ENCODE measurements at places on chromosomes 13 and 19.
A peak's percentile ranks its signal among the peaks of the same experiment; 100 is the strongest.

DNA sequence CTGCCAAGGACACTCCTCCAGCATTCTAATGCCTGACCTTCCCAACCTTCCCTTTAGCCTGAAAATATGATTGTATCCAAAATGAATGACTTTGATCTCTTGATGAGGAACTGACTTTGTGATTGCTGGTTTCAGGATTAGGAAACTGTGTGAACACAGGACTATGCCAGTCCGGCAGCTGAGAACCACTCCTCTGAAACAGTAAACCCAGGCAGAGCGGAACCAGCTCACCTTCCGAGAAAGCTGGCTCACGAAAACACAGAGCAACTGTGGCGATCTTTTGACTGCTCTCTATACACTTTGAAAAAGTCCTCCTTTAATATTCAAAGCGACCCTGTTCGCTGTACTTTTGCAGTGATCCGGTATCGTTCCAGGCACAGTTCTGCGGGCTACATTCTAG, 258.8 kb upstream of the IRS2 start:
- no peak for DNase-seq

DNA sequence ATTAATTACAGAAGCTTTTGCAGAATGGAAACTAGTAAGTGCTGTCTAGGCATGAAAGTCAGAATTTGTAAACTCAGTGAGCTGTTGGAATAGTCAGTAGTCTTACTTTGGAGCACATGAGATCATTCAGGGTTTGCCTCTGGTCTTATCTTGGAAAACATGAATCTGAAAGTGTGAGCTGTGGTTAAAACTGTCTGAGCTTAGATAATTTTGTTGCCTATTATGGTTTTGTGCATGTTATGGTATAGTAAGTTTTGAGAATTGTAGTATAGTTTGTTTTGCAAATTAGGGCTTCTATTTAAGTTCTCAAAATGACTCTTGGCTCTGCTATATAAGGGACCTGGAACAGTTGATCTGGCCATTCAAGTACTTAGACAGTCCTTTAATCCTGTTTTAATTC, 53.7 kb upstream of the TRPC4 start:
- no peak for DNase-seq

- no peak for DNase-seq
Observed at GRCh38 chr19:11361771-11362731, 6.8 kb downstream of the PLPPR2 start.

DNA sequence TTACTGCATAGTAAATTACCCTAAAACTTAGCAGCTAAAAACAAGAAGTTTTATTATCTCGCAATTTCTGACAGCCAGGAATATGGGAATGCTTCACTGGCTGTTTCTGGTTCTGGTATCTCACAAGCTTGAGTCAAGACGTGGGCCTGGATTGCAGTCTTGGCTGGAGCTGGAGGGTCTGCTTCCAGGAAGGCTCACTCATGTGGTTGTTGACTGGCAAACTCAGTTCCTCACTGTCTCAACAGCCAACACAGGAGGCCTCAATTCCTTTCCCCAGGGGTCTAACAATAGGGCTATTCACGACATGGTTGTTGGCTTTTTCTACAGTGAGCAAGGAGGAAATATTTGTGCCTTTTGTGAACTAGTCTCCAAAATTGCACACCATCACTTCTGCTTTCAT, 146.3 kb downstream of the GPC5 start:
- no peak for DNase-seq

DNA sequence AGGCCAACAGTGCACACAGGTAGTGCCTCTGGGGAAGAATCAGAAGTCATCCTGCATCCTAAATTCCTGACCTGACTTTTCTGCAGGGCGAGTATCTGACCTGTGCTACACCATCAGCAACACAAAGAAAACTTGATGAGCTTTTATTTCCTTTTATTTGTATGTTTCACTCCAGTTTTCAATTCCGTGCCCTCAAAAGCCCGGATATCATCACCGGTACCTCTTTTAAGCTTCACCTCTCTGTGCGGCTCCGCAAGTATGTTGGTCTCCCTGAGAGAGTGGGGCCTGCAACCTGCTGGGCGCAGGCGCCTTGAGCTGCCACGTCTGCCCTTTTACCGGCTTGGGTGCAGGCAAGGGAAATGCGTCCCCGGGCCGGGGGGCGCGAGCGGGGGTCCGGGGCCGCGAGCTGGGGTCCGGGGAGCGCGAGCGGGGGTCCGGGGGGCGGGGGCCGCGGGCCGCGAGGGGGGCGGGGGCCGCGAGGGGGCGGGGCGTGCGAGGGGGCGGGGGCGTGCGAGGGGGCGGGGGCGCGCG, 4.3 kb upstream of the DUXA start:
- no peak for DNase-seq

- DNase-seq = no peak
Observed at GRCh38 chr13:38856065-38856464, 134.6 kb downstream of the STOML3 start.

DNA sequence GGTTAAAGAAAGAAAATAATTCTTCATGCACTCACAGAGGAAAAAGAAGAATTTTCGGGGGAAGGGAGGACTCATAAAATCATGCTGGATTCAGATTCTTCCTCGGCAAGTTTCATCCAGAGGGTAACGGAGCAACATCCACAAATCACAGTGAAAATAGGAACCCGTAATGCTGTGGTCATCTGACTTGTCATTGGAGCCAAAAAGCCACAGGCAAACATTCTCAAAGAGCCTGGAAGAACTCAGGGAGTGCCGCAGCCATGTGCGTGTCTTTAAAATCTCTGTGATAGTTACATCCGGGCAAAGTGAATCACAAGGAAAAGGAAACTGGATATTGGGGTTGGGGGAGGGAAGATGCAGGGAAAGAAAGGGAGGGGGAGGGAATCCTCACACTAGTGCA, 33.0 kb upstream of the VSTM2B start:
- DNase-seq = no peak

GRCh38 chr13:97798171-97798821, 155.2 kb upstream of the IPO5 start:
- DNase-seq = no peak

DNA sequence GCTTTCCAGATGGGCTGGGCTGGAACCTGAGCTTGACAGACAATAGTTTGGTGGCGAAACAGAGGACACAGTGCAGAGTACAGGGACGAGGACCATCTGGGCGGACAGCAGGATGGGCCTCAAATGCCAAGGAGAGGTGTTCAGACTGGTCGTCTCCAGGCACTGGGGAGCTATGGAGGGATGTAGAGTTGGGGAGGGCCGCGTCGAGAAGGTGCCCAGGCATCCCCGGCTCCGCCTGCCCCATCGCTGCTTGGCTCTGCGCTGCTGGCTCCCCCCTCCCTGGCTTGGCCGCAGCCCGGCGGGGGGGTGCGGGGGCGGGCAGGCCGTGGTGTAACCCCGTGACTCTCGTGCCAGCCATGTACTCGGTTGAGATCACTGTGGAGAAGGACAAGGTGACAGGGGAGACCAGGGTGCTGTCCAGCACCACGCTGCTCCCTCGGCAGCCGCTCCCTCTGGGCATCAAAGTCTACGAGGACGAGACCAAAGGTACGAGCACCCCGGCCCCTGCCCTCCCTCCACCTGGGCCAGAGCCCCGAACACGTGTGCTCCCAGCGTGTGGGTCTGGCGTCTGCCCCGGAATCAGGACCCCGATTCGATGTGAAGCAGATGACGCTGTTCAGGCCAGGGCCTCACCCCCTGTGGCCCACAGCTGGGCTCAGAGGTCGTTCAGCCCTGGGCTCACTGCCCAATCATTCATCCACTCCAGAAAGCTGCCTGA, 10.8 kb upstream of the MISP start:
- no peak for DNase-seq

GRCh38 chr13:46812301-46812797, 15.4 kb upstream of the ESD start:
- no peak for DNase-seq

GRCh38 chr19:22622020-22622419, 12.1 kb upstream of the ZNF492 start:
- DNase-seq = no peak

DNA sequence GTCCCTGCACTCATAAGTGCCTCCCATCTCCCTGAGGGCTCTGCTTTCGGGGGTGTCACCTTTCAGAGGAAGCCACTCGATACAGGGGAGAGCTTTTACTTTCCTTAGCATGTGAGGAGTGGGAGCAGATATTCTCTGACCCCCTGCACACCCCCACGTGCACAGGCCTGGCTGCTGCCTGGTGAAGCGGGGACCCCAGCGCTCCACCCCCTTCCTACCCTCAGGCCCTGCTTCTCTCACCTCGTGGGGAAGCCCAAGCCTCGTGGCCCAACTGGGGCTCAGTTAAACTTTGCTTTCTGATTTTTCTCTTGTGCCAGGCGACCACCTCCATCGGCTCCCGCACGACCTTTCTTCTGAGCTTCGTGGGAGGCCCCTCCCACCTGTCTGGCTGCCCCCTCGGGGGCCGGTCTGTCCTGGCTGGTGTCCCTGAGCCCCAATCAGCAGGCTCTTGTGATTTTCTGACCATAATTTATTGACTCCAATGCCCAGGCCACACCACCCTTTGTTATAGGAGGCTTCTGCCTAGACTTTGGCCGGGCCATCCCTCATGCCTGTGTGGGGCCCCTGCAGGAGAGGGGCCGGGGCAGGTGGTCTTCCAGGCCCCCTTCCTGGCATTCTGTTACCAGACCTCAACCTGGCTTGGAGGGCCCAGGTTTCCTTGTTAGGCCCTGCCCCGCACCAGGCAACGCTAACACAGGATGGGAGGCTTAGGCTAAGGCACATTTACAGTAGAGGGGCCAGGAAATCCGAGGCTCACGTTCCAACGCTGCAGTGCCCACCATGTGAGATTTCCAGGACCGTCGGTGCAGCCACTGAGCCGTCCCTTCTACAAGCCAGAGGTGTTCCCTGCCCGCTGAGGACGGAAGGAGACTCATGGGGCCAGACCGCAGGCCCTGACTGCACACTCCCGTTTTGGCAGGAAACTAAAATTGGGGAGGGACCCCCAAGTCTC, 3.7 kb downstream of the TMED1 start:
- no peak for DNase-seq

- DNase-seq = no peak
Observed at GRCh38 chr13:77740931-77741596, 43.6 kb downstream of the SLAIN1 start.

GRCh38 chr13:111336666-111337065, 16.2 kb downstream of the TEX29 start:
- no peak for DNase-seq

DNA sequence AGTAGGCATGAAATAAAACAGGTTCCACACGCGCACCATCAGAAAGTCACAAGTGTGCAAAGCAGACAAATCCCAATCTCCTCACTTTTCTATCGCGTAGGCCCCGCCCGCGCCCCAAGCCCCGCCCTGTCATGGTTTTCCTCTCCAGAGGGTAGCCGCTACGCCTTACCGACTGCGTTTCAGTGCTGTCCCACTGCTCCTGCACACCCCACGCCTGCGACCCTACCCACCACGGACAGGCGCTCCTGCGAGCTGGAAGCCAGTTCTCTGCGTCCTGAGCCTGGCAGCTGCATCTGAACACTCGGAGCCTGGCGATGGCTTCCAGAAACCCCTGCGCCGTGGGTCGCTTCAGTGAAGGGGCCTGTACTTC, 379 bp upstream of the ZNF470 start:
- no peak for DNase-seq

GRCh38 chr13:112572366-112572765, 15.6 kb downstream of the TUBGCP3 start:
- no peak for DNase-seq

DNA sequence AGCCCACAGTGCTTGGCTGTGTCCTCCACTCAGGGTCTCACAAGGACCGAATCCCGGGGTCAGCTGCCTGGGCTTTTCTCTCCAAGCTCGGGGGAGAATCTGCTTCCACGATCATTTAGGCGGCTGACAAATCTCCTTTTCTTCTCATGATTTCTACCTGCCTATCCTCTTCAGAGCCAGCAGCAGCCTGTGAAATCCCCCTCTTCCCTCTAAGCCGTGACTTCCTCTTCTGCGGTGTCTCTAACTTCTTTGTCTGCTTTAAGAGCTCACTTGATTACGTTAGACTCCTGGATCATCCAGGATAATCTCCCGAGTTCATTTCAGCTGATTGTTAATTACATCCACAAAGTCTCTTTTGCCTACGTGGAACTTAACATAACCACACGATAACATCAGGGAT, 22.5 kb upstream of the ZNF845 start:
- no peak for DNase-seq

- no peak for DNase-seq
Observed at GRCh38 chr19:50198431-50199258, 4.8 kb upstream of the MYH14 start.

DNA sequence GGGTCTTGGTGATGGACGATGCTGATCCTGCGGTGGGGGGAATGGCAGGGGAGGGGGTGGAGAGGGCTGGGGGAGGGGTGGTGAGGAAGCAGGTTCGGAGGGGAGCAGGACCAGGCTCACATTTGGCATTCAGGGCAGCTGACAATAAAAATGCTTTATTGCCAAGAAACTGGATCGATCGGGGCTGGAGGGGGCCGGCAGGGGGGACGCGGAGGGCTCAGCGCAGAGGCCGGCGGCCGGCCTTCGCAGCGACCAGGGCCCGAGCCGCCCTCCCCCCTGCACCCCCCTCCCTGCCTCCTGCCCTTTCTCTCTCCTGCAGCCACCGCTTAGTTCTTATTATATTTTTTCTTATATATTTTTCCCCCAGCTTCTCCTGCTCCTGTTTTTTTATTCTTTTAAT, 18.1 kb upstream of the POU2F2 start:
- no peak for DNase-seq

GRCh38 chr13:56166864-56167263, 973.9 kb upstream of the PRR20A start:
- no peak for DNase-seq

- no peak for DNase-seq
Observed at GRCh38 chr13:51717786-51718398, 86.1 kb downstream of the DHRS12 start.

GRCh38 chr19:58366585-58367430, 4.3 kb upstream of the ZNF497 start:
- DNase-seq = no peak

- peak; percentile 33 for DNase-seq
Observed at GRCh38 chr19:41785653-41786052, 10.7 kb upstream of the CEACAM3 start.

- no peak for DNase-seq
Observed at GRCh38 chr13:105177265-105177900, 1358.1 kb downstream of the EFNB2 start.

DNA sequence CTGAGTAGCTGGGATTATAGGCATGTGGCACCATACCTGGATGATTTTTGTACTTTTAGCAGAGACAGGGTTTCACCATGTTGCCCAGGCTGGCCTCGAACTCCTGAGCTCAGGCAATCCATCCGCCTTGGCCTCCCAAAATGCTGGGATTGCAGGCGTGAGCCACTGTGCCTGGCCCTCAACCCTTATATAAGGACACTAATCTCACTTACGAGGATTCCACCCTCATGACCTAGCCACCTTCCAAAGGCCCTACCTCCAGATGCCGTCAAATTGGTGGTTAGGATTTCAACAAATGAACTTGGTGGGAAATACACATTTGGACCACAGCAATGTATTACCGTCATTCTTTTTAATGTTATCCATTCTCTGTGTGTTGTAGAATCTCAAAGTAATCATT, 61.0 kb downstream of the ING1 start:
- DNase-seq = no peak

- DNase-seq = no peak
Observed at GRCh38 chr13:27005976-27006518, 165.6 kb downstream of the USP12 start.

Measured in stimulated activated CD8-positive, alpha-beta memory T cell treated with anti-CD3 and anti-CD28 coated beads, Interleukin-12 subunit alpha, Interleukin-12 subunit beta, amount 100 ng/mL, for 4 hours (primary cell).